NCI-H526 treated with DMSO at 0.1 percent for 48 hours (cell line): ENCODE measurements at places on chromosomes 16 and 17.

DNA sequence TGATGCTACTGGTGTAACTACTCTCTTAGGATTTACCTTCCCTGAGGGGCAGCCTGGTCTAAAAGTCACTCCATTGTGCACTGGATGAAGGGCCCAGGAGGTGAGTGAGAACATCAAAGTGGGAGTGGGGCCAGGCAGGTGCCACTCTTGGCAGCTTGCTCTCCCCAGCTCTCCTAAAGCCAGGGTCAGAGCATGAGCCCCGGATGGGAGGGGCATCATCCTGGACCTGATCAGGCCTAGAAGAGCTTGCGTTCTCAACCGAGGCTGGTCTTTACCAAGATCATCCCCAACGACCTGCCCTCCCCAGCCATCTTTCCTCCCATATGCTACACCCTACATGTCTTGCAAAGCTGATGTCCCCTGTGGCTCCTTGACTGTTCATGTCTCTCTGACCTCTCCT, 87.1 kb downstream of the AIPL1 start:
- DNase-seq, result no peak

DNA sequence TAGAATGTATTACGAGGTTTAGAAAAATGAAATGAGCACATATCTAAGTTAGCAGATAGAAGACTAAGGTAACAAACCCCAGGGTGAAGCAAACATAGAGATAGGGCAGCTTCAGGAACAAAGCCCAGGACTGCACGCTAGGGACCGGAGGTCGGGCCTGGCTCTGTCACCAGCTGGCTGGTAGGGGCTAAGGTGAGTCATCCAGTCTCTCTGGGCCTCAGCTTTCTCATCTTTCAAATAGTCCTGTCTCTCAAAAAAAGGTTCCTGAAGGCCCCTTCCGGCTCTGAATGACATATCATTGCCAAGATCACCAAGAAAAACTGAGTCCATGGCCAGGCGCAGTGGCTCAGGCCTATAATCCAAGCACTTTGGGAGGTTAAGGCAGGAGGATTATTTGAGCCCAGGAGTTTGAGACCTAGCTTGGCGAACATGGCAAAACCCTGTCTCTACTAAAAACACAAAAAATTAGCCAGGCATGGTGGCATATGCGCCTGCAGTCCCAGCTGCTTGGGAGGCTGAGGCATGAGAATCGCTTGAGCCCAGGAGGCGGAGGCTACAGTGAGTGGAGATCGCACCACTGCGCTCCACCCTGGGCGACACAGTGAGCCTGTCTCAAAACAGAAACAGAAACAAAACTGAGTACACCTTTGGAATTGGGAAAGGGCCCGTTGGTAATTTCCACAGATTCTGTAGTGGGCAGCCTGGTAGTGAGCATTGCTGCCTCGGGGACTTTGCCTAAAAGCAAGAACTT, 26.0 kb downstream of the PKD1L3 start:
- no peak for DNase-seq

GRCh38 chr16:71931001-71931400, 35.7 kb downstream of the IST1 start:
- DNase-seq, result no peak

DNA sequence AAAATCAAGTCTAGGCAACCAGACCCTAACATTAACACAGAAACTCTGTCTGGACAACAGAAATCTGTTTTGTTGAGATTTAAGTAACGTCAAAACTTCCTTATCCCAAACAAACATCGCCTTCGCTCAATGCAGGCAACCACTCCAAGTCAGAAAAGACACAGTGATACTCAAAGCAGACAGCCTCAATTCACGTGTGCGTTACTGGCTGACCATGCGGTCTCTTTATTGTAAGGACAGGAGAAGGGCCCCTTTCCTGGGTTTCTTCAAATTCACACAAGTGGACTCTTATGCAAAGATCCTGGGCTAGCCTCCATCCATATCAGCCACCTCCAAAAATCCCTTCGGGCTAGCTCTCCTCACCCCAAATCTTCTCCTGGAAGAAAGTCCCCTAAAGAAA, 467.7 kb downstream of the SOX9 start:
- DNase-seq, result no peak

DNA sequence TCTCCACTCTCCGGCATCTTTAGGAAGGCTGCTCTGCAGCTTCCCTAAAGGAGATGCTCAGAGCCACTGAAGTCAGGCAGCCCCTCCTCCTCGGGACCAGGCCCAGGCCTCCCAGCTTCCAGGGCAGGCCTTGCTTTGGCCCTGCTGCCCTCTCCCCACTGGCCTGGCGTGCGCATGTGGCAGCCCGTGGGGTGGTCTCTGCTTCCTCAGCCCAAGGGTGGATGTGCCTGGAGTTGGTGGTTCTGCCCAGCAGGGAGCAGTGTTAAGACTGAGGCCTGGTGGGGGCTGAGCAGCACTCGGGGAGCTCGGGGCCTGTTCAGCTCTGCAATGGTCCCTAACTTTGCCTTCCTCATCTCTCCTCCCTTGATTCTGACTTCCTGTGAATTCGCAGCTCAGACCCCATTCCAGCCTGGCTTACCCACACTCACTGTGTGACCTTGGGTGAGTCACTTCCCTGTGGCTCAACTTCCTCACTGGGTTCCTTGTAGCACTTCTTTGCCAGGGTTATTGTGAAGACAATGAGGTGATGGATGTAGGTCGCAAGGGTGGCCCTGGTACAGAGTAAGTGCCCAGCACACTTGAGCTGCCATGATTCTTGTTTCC, 63.2 kb downstream of the NKD1 start:
- no peak for DNase-seq

- DNase-seq, result no peak
These were observed 393 bp downstream of the PSMC3IP start for GRCh38 chr17:42577140-42577531.

GRCh38 chr17:17892731-17893130, 55.9 kb upstream of the SREBF1 start:
- no peak for DNase-seq

DNA sequence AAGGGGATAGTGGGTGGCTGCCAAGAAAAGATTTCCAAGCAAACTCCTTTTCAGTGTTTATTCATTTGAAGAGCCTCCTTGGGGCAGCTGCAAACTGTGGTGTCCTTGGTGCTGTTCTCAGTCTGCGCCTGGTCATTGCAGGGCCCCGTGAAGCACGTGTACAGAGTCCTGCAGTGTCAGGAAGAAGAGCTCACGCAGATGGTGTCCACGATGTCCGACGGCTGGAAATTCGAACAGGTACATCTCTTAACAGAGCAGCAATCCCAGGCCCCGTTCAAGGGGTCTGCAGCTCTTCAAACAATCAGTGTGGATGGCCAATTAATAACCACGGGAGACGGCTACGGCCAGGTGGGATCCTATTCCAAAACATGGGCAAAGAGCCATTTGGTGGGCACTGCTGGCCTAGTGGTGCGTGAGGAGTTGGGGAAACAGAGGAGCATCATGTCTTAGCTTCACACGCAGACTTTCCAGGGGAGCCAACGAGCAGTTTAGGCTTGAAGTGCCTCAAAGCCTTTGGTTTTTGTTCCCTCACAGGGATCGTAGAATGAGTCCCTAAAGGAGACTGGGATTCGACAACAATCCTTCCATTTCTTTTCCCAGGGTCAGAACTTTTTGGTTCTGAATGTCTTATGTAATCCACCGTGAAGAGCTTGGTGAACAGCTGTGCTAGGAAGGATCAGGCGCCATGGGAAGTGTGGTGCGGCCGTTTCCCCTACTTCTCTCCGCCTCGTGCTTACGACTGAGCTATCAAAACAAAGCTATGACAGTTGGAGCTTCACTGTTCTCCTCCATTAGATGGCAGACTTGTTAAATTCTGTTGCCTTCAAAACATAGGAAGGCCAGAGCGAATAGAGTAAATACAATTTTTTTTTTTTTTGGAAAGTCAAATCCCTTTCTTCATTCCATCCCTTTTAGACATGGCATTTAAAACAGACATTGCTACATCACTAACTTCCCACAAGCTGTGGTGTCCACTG, 12.6 kb downstream of the KCTD2 start:
- DNase-seq, result no peak

GRCh38 chr16:89953671-89954406, 5.3 kb downstream of the DEF8 start:
- DNase-seq, result no peak

GRCh38 chr16:89906140-89907025, 12.3 kb upstream of the MC1R start:
- DNase-seq, result no peak

- no peak for DNase-seq
These were observed at the start of gene QRICH2 for GRCh38 chr17:76307966-76308338. TSS of gene QRICH2 (minus strand) at chr17:76308276. CDS start at chr17:76307998, 278 bp downstream.

DNA sequence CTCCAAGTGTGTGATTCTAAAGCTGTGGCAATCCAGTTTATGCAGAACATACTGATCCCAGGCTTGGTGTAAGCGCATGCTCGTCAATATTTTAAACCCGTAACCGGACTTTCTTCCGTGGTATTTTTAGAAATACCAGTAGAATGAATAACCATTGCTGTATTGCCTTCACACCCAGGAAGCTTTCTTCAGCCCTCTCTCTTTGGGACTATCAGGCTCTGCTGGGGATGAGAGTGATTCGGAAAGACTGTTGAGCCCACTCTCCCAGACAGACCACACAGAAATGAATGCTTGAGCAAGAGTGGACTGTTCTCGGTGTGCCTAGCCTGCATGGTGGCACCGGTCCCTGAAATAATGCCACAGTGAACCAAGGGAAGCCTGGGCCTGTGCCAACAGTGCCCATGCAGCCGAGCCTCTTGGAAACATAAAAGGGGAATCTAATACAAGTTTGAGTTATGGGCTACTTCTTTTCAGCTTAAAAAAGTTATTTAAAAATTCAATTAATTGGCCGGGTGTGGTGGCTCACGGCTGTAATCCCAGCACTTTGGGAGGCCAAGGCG, 89.9 kb upstream of the ELAC2 start:
- no peak for DNase-seq

DNA sequence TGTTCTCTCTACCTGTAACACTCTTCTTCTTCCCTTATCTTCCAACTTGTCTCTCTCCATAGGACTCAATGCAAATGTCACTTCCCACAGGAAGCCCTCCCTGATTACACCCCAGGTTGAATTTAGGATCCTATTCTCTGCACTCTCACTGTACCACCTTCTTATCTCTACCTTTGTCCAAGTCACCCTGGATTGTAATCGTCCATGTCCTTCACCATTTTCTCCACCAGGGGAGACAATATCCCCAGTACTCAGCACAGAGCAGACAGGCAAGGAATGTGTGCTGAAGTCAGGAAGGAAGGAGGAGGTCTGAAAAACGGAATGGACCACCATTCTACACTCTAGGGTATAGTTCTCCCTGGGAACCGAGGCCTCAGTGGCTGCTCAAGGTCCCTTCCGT, 14.2 kb downstream of the C16orf82 start:
- DNase-seq, result no peak

DNA sequence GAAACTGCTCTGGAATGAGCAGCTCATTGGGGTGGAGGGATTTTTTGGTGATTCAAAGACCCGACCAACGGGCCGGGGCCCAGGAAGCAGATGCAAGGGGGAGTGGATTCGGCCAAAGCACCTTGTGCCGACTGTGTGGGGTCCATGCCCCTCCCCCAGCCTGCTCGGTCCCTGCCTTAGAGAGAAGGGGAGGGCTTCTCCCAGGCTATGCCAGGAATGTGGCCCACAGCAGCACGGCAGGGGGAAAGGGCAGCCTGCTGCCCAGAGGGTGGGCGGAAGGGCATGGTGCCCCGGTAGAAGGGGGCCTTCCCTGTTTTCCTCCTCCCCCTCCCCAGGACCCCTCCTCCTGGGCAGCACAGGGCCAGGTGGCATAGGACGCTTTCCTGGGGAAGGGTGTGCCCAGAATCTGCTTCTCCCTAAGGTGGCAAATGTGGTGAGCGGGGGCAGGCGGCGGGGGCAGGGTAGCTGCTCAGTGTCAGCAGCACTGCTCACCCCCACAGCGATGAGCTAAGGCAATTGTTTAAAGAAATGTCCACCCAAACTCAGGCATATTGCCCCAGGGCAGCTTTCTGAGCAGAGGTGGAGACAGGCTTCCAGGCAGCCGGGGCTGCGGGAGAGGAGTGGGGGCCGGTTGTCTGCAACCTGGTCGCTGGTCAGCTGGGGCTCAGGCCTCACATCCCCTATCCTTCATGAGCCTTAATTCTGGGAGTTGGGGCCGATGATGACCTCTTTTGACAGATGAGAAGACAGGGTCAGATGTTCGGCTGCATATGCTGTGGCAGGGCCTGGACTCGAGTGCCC, 33.9 kb upstream of the MLKL start:
- no peak for DNase-seq

DNA sequence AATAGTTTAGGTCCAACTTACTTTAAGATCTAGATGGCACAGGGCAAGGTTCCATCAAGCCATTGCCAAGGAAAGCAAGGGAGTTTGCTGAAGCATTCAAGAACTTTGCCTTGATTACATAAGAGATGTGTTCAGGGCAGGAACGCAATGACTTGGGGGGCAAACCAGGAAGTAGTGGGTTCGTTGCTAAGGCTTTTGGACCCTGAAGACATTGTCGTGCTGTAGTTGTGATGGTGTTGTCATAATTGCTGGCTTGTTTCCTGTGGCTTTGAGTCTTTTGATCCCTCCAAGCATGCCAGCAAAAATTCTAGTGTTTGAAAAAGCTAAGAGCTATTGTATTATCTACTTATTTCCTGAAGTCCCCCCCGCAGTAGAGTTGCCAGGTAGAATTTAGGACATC, 70.7 kb upstream of the HNF1B start:
- DNase-seq, result no peak

DNA sequence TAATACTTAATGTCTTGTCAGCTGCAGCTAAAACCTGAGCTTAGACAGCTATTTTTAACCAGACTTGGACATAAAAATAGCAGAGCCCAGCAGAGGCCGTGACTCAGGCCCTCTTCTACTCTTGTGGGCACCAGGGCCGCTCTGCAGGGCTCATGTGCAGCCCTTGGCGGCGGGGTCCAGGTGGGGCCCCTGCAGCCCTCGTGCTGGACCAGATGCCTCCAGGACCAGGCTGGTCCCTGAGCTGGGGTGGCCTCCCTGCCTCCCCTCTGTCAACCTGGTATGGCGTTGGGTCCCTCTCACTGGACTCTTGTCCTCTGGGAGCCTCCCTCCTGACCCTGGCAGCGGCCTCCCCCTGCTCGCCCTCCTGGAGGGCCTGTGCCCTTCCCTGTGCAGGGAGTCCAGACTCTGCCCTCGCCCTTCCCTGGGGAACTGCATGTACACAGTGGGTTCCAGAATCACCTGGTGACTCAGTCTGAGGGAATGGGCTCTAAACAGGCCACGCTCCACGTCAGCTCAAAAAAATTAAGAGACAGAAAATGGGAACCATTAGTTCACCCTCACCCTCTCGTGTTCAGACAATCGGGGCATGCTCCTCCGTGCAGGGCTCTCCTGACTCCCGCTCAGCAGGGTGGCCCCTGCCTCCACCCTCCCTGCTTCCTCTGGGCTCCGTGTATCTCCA, 9.7 kb downstream of the CDK5R1 start:
- no peak for DNase-seq

- no peak for DNase-seq
These were observed 7.7 kb upstream of the RARA start for GRCh38 chr17:40301315-40301714.
